Astrocyte (in vitro differentiated cells and primary cell): ENCODE measurements at places on chromosomes 12 and 14. TPM values are rescaled to one million over a fixed set of nuclear protein-coding genes. Genes with fewer than 3 reads are reported as not detected.

Gene TBPL2
- total RNA-seq = not detected in 2 replicates

DNA sequence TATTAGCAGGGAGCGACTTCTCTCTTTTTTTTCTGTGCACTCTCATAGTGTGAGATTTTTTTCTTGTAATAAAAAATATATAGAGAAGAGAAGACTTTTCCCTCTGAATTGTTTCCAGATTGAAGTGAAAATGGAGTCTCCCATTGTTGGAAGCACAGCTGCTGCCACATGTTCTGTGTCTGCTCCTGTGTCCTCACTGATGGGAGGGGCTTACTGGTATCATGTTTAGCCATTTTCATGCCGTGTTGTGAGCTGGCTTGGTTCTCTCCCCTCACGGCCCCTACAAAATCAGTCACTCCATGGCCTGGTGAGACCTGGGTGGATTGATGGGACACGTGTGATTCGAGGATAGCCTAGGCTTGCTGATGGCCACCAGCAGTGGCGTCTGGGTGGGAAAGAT lies 379.7 kb upstream of the DDHD1 start:
- no peaks in the 10 kb centered on the region for H3K4me1 ChIP-seq
- no peak overlapping the region for H3K4me3 ChIP-seq
- H3K36me3 ChIP-seq = no peaks in the 10 kb centered on the region
- no peak for DNase-seq
- H3K27me3 ChIP-seq = no peaks in the 10 kb centered on the region

GRCh38 chr14:91509083-91509877 lies 830 bp downstream of the PPP4R3A start:
- H3K4me3 ChIP-seq = peak overlapping the region; percentile 98
- no peak for DNase-seq
- H3K27ac ChIP-seq = peak overlapping the region; percentile 96
- H3K4me1 ChIP-seq = peaks cover 5% of the 10 kb centered on the region
- H3K27me3 ChIP-seq = no peaks in the 10 kb centered on the region
- peaks cover 6% of the 10 kb centered on the region for H3K36me3 ChIP-seq

GRCh38 chr12:42332301-42333285 lies 6.6 kb downstream of the PPHLN1 start:
- no peak overlapping the region for H3K4me3 ChIP-seq
- H3K4me1 ChIP-seq = peaks cover 4% of the 10 kb centered on the region
- no peaks in the 10 kb centered on the region for H3K27me3 ChIP-seq
- DNase-seq = peak; percentile 11
- peaks cover 8% of the 10 kb centered on the region for H3K36me3 ChIP-seq

GRCh38 chr12:131357920-131358319 lies 353.0 kb upstream of the SFSWAP start:
- H3K4me3 ChIP-seq = no peak overlapping the region

- no peak for DNase-seq
- H3K27ac ChIP-seq = no peak overlapping the region
- no peak overlapping the region for H3K4me3 ChIP-seq
- no peaks in the 10 kb centered on the region for H3K4me1 ChIP-seq
These were observed 172.2 kb downstream of the PTPRO start for GRCh38 chr12:15494329-15495046.

- peaks cover 8% of the 10 kb centered on the region for H3K27me3 ChIP-seq
- no peak for DNase-seq
- no peaks in the 10 kb centered on the region for H3K36me3 ChIP-seq
- no peak overlapping the region for H3K4me3 ChIP-seq
- no peaks in the 10 kb centered on the region for H3K4me1 ChIP-seq
These were observed 37.9 kb downstream of the CYP46A1 start for GRCh38 chr14:99721792-99722516.

GRCh38 chr14:44279357-44279756 lies 227.7 kb downstream of the FSCB start:
- no peaks in the 10 kb centered on the region for H3K27me3 ChIP-seq
- no peaks in the 10 kb centered on the region for H3K4me1 ChIP-seq
- no peak overlapping the region for H3K27ac ChIP-seq
- no peak for DNase-seq
- no peaks in the 10 kb centered on the region for H3K36me3 ChIP-seq

Gene IGF1
- total RNA-seq = 1.9 and 2.3 TPM in 2 replicates

DNA sequence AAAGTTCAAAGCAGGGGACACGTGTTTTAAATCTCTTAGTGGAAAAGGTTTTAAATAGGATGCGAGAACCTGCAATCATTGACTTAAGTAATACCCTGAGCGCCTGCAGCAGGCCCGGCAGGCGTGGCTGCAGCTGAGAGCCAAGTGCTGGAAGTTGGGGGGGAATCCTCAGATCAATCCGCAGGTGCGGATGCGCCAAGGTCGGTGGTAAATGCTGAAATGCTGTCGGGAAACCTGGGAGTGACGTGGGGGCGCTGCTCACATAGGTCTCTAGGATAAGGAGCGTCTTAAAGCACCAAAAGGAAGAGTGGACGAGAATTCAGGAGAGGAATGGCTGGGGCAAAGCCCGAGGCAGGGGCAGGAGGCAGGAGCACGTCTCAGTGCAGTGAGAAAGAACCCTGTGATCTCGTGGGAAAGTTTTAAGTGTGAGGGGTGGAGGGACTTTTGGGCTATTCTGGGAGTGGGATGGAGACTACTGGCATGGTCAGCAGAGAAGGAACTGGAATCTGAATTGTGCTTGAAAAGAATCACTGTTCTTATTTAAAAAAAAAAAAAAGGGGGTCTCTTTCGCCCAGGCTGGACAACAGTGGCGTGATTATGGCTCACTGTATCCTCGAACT lies 883 bp upstream of the CDCA4 start:
- DNase-seq = no peak
- peak overlapping the region; percentile 74 for H3K4me3 ChIP-seq
- peak overlapping the region; percentile 81 for H3K27ac ChIP-seq
- no peaks in the 10 kb centered on the region for H3K36me3 ChIP-seq
- H3K27me3 ChIP-seq = no peaks in the 10 kb centered on the region

- H3K27me3 ChIP-seq = no peaks in the 10 kb centered on the region
- no peak overlapping the region for H3K4me3 ChIP-seq
- DNase-seq = no peak
- H3K27ac ChIP-seq = no peak overlapping the region
- no peaks in the 10 kb centered on the region for H3K4me1 ChIP-seq
- H3K36me3 ChIP-seq = no peaks in the 10 kb centered on the region
These were observed 23.0 kb upstream of the BATF start for GRCh38 chr14:75499084-75499875.

DNA sequence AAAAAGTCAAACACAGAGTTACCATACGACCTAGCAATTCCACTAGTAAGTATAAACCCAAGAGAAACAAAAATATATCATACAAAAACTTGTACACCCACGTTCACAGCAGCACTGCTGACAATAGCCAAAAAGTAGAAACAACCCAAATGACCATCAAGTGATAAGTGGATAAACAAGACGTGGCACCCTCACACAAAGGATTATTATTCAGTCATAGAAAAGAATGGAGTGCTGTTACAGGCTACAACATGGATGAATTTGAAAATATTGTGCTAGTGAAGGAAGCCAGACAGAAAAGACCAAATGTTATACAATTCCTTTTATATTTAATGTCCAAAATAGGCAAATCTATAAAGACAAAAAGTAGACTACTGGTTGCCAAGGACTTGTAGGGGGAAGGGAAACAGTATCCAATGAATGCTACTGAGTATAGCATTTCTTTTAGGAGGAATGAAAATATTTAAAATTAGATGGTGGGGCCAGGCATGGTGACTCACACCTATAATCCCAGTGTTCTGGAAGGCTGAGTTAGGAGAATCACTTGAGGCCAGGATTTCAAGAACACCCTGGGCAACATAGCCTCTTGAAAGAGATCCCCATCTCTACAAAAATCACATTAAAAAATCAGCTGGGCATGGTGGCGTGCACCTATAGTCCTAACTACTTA lies 41.9 kb downstream of the SPTLC2 start:
- peaks cover 3% of the 10 kb centered on the region for H3K36me3 ChIP-seq
- H3K27me3 ChIP-seq = no peaks in the 10 kb centered on the region
- H3K27ac ChIP-seq = no peak overlapping the region

- H3K27ac ChIP-seq = no peak overlapping the region
- DNase-seq = no peak
- H3K36me3 ChIP-seq = no peaks in the 10 kb centered on the region
- H3K27me3 ChIP-seq = no peaks in the 10 kb centered on the region
These were observed 192.3 kb upstream of the FSCB start for GRCh38 chr14:44699391-44699790.
